ENCODE measurements at places on chromosomes 4 and X.

DNA sequence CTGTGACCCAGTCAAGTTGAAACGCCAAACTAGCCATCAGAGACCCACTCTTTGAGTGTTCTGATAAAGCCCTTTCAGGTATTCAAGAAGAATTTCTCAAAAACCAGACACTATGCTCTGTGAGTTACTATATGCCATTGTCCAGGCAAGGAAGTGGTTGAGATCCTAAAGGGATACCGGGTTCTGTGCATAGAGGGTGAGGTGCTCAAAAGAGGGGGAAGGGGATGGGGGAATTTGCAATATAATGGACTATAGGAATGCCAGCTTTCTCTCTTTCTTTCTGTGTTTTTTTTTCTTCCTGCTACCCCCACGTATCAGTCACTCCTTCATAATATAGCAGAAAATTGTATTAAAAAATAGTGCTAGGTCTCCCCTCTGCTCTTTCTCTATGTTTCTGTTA lies 1619.0 kb downstream of the STIM2 start:
- no peak for DNase-seq

GRCh38 chrX:23633834-23634580 lies 33.3 kb upstream of the PRDX4 start:
- DNase-seq = no peak

DNA sequence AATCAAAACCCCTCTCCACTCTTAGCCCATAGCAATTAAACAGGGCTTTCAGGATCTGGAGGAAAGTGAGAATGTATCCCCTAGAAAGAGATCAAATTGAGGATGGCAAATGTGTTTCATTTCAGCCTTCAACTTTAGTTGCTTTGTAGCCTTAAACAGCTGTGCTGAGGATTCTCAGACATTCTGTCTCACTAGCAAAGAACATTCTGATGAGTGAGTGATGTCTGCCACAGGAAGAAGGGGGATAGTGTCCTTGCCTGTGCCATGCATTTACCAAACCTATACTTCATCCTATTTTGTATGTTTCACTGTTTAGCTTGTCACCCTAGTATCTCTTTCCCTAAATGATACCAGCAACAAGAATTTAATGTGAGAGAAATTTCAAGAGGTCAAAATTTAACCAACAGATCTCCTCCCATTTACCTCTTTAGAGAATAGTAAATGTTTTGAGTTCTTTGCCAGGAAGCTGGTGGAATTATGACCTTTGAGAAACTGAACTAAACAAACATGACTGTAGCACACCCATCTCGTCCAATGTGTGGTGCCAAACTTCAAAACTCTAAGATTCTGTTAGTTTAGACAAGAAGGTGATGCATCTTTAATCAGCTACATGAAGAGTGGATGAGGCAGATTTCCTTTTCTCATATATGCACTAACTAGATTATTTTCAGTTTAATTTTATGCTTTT lies 165.6 kb downstream of the PALLD start:
- no peak for DNase-seq

DNA sequence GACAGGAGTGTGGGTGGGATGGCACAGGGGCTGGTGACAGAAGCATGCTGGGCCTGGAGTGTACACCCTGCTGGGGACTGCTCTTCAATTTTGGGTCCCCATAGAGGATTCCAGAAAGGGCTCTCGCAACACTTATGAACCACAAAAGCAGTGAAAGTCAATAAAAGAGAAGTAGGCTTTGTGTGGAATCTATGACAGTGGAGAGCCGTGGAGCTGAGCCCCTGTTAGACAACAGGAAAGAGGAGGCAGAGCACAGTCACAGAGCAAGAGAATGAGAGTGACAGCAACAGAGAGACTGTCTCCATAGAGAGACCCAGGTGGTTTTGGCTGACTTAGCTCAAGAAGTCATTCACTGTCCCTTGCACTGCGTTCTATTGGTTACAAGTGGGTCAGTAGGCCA lies 135.1 kb upstream of the ATP6AP2 start:
- no peak for DNase-seq

DNA sequence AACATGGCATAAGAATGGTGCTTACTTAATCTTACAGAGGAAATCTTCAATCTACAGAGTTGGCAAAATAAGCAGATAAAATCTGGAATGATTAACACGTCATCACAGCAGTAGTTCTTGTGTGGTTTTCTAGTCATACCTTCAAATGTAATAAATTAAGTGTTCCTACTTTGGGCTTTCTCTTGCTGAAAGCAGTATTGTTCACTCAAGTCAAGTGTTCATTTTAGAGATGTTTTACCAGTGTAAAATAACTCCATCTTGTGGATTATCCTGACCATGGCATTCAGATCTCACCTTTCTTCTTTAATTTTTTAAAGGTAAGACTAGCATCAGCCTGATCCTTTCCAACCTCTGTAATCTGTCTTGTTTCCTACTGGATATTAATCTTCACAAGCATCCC lies 72.9 kb downstream of the ADAMTS3 start:
- DNase-seq = no peak

DNA sequence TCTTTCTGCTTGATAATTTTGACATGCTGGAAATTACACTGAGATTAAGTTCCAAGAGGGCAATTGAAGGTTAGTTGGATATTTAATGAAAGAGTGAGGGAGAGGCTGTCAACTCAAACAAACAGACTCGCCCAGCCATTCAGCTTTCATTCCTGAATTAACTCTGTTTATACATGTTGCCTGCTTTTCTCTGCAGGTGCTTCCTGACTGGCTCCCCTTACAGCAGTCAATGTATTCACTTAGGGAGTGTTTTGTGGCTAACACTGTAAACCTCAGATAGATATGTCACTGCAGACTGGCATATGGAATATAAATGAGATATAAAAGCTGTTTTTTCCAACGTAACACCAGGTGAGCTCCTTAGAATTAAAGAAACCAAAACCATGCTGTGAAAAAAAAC lies 28.7 kb downstream of the TMPRSS11A start:
- DNase-seq = no peak

All from C1 segment of cervical spinal cord (tissue), 14 donors.